ENCODE measurements at places on chromosomes 11 and 22.

- DNase-seq: no peak
Observed at GRCh38 chr11:7632211-7632610, 41.1 kb downstream of the CYB5R2 start.

DNA sequence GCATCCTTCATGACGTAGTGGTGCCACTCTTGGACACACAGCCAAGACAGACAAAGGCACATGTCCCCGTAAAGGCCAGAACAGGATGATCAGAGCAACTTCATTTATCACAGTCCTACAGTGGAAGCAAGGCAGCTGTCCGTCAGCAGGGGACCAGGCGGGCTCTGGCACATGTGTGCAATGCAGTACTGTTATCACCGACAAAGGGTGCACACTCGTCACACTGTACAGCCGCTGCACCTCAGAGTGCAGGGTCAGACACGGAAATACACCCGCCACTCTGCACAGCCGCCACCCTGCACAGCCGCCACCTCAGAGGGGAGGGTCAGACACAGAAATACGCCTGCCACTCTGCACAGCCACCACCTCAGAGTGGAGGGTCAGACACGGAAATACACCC lies 13.4 kb upstream of the IL17REL start:
- no peak for DNase-seq

DNA sequence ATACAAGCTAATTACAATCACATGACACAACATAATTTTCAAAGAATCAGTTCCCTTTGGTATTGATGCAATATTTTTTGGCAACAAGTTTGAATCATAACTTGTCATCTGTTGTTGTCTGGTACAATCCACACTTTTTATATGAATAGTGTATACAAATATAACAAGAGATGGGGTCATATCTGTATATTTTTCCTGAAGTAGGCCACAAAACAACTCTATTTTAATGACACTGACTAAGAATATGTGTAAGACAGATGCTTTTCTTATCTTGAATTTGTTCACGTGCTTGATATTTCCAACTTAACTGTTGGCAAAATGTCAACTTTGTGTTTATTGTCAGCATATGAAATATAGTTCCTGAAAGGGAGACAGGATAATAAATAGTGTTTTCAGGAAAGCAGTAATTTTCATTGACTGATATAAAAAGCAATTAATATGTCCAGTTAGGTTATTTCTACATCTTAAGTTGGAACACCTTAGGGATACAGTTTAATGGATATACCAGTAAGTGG lies 27.9 kb downstream of the NOX4 start:
- no peak for DNase-seq

- no peak for DNase-seq
Observed at GRCh38 chr22:20978419-20978818, 3.7 kb upstream of the LZTR1 start.

GRCh38 chr22:32622004-32622743 lies 147.6 kb downstream of the FBXO7 start:
- DNase-seq: peak; percentile 94

DNA sequence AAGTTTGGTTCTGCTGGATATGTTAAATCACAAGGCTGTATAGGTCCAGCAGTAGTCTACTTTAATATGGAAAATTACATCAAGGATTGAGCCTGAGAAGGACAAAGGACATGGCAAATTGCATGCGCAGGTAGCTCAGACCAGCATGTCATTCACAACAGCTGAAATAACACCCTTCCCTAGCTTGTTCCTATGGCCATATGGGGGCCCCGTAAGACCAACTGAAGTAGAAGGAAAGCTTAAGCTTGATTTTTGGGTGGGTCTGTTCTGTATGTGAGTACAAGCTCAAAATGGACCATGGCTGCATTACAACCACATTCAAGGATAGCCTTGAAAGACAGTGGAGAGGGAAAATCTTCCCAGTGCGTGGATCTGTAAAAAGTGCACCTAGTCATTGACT lies 20.6 kb upstream of the PDE3B start:
- DNase-seq: no peak

- no peak for DNase-seq
Observed at GRCh38 chr11:111379602-111380136, 594 bp upstream of the POU2AF1 start.

GRCh38 chr11:7578276-7578955 lies 64.6 kb downstream of the PPFIBP2 start:
- no peak for DNase-seq

Data from IMR-90 (cell line).